HT1080 (cell line): ENCODE measurements at places on chromosomes 6 and 20.

DNA sequence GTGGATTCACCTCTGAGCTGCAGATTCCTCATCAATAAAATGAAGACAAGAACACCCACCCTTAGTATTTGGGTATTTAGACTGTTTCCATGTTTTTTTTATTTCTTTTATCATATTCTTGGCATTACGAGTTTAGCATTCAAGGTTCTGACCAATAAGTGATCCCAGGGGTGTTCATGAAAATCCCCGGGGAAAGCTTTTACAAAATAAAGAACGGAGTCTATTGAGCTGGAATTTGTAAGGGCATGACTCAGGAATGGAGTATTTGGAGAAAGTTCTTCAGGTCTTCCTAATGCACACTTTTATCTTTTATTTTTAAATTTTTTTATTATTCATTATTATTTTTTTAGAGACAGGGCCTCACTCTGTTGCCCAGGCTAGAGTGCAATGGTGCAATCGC is 19.4 kb upstream of the TOX2 start:
- DNase-seq = no peak

GRCh38 chr6:11586536-11586935 is 49.0 kb downstream of the TMEM170B start:
- peak; percentile 32 for DNase-seq

GRCh38 chr20:64133951-64134407 is 26.6 kb upstream of the NPBWR2 start:
- DNase-seq = no peak

DNA sequence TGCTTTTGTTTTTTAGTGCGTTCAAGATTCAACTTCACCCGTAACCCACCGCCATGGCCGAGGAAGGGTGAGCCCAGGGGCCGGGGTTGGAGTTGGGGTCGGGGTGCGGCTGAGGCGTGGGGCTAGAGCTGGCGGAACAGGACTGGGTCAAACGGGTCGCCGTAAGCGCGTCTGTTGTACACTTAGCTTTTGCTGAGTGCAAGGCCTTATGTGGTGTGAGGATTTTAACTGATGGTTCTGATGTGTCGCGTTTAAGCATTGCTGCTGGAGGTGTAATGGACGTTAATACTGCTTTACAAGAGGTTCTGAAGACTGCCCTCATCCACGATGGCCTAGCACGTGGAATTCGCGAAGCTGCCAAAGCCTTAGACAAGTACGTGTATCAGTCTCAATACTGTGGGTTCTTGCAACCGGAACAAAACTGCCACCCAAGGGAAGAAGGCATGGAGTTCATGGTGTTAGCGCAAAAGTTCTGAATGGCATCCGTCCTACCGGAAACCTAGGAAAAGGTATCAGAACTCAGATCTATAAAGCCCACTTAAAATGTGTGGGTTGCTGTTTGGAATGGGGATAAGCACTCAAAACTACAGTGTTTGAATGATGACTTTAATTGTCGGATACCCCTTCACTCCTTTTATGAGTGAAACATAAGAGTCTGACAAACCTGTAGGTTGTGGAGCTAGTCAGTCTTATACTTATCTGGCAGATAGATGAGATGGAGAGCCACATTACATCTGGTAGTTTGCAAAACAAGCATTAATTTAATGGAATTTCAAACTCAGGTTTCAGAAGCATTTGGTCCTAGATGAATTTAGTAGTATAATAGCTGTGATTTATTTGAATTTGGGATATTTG is 574 bp downstream of the RPS12 start:
- peak; percentile 24 for DNase-seq

DNA sequence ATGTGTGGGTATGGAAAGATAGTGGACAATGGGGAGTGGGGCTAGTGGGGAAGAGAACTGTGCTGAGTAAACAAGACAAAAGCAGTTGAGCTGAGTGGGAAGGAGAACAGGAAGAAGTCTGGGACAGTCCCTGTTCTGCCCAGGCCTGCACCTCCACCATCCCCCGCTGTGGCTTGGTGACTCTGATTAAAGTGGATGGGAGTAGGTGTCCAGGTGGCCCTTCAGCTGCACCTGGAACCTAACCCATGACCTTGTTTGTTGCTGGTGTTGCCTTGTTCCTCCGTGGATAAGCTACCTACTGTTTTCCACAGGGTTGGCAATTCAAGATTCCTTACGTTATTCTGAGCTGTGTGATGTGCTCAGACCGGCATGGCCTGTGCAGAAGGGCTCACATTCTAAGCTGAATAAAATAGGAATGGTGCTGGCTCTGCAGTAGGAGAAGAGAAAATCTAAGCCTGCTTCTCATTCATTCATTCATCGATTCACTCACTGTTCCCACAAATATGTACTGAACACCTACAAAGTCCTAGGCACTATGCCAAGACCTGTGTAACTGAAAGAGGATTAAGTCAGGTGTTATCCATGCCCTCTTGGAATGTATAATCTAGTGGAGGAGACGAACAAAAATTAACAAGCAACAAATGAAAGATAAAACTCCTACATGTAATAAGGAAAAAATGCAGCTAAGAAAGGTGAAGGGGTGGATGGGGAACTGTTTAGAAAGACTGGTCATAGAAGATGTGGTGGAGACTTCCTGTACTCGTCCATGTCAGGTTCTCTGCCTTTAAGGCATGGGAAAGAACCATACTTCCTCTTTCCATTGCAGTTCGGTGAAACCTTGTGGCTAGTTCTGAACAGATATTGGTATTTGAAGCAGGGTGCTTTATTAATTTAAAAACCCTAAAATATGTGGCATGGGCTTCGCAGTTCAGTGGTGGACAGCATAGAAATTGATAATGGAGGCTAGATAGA is 10.1 kb upstream of the CALHM6 start:
- peak; percentile 11 for DNase-seq
